GM12878 (cell line): ENCODE measurements at places on chromosomes 12 and 14. TPM values are rescaled to one million over a fixed set of nuclear protein-coding genes. Genes with fewer than 3 reads are reported as not detected.

MARCHF9 gene
- total RNA-seq, result 25.5 and 26.7 TPM in 2 replicates

NRXN3 gene
- total RNA-seq, result 2.7 and 3.3 TPM in 2 replicates

FBRSL1 gene
- total RNA-seq, result 53.4 and 55.1 TPM in 2 replicates

MYH6 gene
- not detected in 2 replicates for total RNA-seq

FAM90A1 gene
- total RNA-seq, result 0.62 and 0.66 TPM in 2 replicates

TSPAN19 gene
- total RNA-seq, result not detected in 2 replicates

CCDC88C gene
- total RNA-seq, result 71.3 and 79.6 TPM in 2 replicates

KRT5 gene
- not detected in 2 replicates for total RNA-seq

KLHDC2 gene
- 20.5 and 21.8 TPM in 2 replicates for total RNA-seq

MUCL1 gene
- total RNA-seq, result not detected in 2 replicates

STXBP6 gene
- 1.5 and 1.7 TPM in 2 replicates for total RNA-seq

INHBC gene
- total RNA-seq, result 0.13 and 0.16 TPM in 2 replicates

CD27 gene
- total RNA-seq, result 116 and 117 TPM in 2 replicates

FZD10 gene
- total RNA-seq, result not detected in 2 replicates

NAV3 gene
- total RNA-seq, result 0.13 and 0.51 TPM in 2 replicates

MEG3 gene
- 0.66 and 0.95 TPM in 2 replicates for total RNA-seq

MORN3 gene
- total RNA-seq, result 0.15 and 0.19 TPM in 2 replicates

SYT1 gene
- total RNA-seq, result 0.11 and 0.28 TPM in 2 replicates

FSCB gene
- total RNA-seq, result not detected in 2 replicates

COX8C gene
- total RNA-seq, result not detected in 2 replicates

AHNAK2 gene
- 0.03 and 0.10 TPM in 2 replicates for total RNA-seq

TTLL5 gene
- 17.4 and 21.4 TPM in 2 replicates for total RNA-seq

SYCP3 gene
- 0.05 and 0.28 TPM in 2 replicates for total RNA-seq

RNASE1 gene
- total RNA-seq, result 0.40 and 0.72 TPM in 2 replicates

TMEM132C gene
- not detected in 2 replicates for total RNA-seq

PIANP gene
- total RNA-seq, result 0.08 TPM in 1 of 2 replicates, not detected in the other

MYL2 gene
- total RNA-seq, result 0.77 and 0.82 TPM in 2 replicates

EXD2 gene
- 5.8 and 6.2 TPM in 2 replicates for total RNA-seq

TMEM30B gene
- total RNA-seq, result 0.10 and 0.27 TPM in 2 replicates

KRT6C gene
- total RNA-seq, result not detected in 2 replicates

NKX2-1 gene
- not detected in 2 replicates for total RNA-seq

PTPRR gene
- 0.15 and 0.27 TPM in 2 replicates for total RNA-seq

POLE gene
- 86.8 and 103 TPM in 2 replicates for total RNA-seq

ACOT2 gene
- total RNA-seq, result 32.3 and 32.4 TPM in 2 replicates
